ENCODE measurements at places on chromosomes 3 and 15. TPM values are rescaled to one million over a fixed set of nuclear protein-coding genes. Genes with fewer than 3 reads are reported as not detected.

PLA2G4D gene
- total RNA-seq = not detected

DNA sequence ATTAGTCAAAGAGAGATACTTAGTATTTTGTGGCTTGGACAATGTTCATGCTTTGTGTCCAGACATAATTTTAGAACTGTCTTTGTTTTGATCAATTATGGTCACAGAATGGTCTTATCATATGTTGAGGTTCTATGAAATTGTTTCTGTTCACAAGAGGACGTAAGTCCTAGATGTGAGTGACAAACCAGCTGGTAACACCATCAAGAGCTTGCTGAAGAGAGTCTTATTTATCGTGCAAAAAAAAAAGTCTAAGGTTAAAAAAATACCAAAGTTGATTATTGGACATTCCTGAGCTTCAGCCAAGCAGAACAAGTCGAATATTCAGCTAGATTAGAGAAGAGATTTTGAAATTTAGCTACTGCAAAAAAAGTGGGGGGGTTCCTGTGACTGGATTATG is 495.9 kb upstream of the NAALADL2 start:
- DNase-seq = no peak

GRCh38 chr3:106184540-106185457 is 316.0 kb upstream of the CBLB start:
- DNase-seq = no peak

DNA sequence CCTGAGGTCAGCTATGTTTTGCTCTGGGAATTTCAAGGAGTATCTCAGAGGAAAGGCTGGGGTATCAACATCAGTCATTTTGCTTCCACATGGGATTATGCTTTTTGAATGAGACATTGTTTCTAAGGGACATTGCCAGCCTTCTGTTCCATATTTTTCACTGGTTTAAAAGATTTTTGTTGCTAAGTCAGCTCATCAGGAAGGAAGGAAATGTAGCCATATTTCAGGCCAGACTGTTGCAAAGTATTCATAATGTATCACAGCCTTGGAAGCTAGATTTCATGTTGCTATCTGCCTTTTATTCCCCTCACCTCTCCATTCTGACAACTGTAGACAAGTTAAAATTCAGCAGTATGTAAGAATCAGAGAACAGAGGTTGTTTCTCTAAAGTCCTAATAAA is 61.0 kb upstream of the CHRM5 start:
- DNase-seq = no peak

DNA sequence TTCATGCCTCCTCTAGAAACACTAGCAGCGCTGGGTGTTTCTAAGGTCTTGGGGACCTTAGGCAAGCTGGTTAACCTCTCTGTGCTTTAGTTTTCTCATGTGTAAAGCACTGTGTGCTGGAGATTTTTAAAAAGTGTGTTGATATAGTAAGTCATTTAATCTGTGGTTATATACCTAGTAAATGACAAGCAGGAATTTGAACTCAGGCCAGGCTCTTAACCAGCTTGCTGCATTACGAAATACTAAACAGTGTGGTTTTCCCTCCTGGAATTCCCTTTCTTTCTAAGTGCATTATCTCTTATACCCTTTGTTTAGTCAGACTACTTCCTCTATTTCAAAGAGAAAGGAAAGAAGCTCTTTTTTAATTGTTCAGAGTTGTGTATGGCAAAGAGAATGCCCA is 26.5 kb downstream of the NEO1 start:
- no peak for DNase-seq

DNA sequence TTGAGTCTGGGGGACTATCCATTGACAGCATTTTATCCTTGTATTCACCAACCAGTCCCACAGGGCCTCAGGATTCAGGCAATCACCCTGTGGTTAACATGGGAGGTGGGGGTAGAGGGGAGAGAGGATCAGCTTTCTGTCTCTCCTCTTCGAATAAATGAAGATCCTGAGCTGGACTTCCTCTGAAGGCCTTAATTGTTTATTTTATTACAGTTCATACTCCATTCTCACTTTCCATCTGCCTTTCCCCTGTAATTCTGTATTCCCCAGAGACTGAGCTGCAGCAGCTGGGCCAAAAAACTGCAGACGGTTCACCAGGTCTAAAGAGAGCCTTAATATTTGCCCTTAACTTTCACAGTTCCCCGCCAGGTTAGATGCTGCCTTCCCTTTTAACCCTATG is 11.9 kb downstream of the TAGLN3 start:
- DNase-seq = no peak

GRCh38 chr3:50587373-50587772 is 18.1 kb downstream of the HEMK1 start:
- DNase-seq = no peak

- no peak for DNase-seq
Observed at GRCh38 chr3:56590814-56591213, 33.8 kb downstream of the CCDC66 start.

All from sciatic nerve (tissue), 2 donors.